NCI-H2029 (cell line): ENCODE measurements at places on chromosomes 2 and 18.
A peak's percentile ranks its signal among the peaks of the same experiment; 100 is the strongest.

DNA sequence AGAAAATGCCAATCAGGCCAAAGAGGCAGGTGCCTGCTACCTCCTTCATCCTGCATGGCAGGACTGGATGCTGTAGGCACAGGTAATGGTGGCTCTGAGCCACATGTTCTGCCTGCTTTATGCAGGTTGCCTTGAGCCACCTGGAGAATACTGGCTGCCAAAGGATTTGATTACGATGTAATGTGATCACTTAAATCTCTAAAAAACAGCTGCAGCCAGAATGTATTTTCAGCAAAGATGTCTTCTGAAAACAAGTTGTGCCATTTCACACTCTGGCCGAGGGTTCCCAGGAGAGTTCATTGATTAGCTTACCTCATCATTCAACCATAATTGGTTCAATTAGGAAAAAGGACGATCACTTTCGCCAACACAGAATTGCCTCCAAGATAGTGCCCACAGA is 17.9 kb upstream of the MSGN1 start:
- no peak for DNase-seq

DNA sequence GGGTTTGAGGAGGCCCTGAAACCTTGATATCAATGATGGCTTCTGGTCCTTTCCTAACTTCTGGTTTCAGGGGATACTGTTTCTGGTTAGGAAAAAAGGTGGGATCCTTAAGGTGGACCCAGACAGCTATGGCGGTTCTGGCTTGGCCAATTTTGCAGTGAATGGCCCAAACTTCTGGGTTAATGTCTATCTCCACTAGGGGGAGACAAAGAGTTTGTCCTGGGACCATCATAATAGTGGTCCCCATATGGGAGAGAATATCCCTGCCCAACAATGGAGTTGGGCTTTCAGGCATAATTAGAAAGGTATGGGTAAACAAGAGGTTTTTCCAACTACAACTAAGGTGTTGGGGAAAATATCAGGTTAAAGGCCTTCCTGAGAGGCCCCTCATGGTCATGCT is 273.5 kb downstream of the CALCRL start:
- DNase-seq = no peak

DNA sequence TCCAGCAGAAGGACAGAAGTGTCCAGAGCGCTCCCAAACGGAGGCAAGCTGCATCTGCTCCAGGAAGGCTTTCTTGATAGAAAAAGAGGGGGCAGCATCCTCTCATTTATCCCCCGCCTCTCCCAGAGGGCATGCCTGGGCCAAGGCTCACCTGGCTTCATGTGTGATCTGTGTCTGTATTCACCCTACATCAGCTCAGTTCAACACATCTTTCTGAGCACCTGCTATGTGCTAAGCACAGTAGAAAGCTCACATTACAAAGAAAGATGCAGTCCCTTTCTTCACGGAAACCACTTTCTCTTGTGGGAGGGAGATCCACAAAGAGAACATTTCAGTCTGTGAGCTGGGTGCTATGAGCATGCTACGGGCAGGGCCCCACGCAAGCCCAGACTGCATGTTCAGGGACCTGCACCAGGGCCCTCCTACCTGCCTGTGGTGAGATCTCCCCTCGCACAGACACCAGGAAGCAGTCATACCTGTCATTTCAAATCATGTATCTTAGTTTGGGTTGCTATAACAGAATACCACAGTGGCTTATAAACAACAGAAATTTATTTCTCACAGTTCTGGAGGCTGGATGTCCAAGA is 90.7 kb downstream of the PDCL3 start:
- DNase-seq = no peak

DNA sequence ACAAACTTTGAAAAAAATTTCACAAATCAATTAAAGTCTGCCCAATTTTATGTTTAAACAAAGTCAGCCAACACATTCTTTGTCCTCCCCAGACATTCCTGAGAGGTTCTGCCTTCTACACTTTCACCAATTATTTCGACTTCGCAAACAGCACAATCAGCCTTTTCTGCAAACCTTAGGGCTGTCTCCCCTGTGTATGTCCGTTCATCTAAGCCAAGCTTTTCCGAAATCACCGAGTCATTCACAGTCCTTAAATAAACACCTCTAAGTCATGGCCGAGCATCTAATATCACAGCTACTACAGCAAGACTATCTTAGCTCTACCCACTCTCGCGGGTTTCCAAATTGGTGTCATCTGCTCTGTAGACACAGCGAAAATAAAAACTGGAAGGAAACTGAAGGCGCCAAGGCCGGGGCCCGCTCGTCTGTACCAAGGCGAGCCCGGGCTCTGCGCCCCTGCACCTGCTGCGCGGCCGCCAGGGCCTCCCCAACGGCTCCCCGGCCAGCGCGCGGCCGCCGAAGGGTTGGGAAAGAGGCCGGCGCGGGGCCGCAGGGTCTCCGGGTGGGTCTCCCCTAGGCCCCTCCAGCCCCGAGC is 730 bp downstream of the ODC1 start:
- DNase-seq = no peak

DNA sequence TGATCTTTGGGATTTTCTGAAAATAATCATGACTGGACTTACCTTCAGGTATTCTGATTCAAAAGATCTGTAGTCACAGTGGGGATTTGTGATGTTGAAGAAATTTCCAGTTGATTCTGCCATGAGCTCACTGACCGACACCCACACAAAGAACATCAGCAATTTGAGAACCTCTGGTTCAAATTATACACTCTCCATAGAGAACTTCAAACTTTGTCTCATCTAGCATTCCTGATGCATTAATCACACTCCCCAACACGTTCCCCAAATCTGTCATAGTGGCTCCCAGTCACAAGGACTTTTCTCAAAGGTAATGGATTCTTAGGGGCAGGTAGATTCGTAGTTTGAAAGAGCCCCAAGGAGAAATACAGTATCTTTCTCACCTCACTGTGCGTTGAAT is 584.3 kb downstream of the FBXO15 start:
- no peak for DNase-seq

GRCh38 chr2:218985325-218986091 is 524 bp upstream of the FEV start:
- no peak for DNase-seq

DNA sequence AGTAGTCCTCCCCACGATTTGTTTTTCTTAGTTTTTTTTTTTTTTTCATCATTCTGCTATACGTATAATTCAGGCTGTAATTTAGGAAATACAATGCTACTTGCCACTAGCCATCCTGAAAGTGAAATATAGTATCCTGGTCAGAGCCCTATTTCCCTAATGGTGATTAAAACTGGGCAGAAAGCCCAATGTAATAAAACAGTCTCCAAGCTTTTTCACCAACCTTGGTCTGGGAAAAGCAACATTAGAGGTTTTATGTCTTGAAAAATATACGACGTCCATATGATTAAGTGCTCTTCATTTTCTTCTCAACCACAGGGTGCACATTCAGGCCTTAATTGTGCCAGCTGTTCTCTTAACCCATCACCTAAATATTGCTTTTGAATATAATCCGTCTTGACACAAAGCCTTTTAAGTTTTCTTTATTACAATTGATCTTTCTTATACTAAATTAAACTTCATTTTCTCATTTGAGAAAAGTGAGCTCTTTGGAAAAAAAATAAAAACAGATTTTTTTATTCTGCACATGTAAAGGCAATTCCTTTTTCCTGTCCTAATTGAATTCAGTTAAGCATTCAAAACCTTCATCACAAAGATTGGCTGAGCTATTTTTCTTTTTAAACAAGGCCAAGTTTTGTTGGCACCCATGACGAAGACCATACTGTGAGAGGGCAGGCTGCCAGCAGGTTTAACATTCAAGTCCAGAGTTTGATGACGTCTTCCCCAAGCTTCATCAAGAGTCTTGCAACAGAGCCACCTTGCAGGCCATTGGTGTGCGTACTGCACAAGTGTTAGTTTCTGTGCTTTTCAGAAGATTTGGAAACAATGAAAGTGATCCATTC is 52.7 kb downstream of the MAP2 start:
- DNase-seq = peak; percentile 34

DNA sequence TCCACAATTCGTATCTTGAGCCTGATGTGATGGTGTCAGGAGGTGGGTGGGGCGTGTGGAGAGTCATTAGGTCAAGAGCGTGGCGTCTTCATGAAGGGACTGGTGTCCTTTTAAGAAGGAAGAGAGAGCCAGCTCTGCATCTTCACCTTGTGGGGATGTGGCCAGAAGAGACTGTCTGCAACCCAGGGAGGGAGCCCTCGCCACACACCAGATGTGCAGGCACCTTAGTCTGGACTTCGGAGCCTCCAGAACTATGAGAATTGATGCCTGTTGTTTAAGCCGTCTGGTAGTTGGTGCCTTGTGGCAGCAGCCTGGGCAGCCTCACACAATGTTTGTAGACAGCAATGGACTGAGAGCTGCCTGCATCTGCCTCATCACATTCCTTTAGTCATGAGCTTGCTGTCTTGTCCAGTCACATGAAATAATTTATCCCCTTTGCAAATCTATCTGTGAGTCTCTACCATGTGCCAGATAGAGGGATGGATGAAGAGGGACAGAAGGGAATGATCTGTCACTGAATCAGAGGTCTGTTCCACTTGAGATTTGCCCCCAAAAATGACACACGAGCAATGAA is 61.0 kb downstream of the MYT1L start:
- DNase-seq = no peak

- DNase-seq = no peak
Measured at GRCh38 chr2:57543211-57543610, 503.4 kb upstream of the VRK2 start.

DNA sequence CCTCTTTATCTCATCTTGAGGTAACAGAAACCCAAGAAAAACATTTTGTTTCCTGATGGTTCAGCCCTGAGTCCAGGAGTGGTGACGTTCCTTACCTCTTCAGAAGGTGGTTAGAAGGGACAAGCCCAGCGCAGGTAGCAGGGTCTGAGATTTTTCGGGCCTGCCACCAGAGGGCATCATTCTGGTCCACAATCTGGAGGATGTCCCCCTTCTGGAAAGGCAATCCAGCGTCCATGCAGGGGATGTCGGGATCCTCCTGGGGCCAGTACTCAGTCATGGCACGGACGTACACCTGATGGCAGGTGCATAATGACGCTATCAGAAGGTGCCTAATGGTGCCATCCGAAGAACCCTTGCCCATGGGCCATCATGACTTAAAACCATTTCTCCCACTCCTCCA is 17.7 kb downstream of the MPP4 start:
- no peak for DNase-seq

DNA sequence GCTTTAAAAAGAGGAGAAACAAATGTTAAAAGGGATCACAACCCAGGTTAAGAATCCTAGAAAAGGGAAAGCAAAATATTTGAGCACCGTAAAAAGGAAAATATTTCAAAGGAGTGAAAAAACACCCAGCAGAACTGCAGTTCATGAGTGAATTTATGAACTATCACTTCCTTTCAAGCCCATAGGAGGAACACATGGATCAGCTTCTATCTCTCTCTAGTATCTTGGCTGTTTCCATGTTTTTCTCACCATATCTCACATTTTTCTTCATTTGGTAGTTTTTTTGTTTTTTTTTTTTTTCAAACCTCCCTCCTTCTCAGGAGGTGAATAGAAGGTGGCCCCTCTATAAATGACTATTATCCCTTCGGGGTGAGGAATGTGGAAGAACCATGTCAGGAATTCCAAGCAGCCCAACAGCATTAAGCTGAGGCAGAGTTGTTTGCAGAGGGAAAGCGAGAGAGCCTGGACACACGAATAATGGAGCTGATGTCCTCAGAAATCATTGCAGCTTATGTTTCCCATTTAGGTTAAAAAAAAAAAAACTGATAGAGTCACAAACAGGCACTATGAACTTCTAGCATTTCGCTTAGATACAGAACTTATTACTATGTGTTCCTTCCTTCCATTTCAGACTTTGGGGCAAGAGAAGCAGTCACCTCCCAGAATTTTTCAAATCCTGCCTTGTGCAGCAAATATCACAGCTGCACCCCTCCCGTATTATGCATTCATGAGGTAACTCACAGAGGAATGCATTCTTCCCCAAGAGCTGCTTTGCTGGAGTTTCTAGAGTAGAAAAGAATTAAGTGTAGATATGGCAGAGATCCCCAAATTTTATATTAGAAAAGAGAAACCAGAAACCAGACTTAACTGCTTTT is 315.6 kb downstream of the IRS1 start:
- no peak for DNase-seq

- peak; percentile 72 for DNase-seq
Measured at GRCh38 chr2:172299741-172300140, 127.6 kb upstream of the ITGA6 start.

DNA sequence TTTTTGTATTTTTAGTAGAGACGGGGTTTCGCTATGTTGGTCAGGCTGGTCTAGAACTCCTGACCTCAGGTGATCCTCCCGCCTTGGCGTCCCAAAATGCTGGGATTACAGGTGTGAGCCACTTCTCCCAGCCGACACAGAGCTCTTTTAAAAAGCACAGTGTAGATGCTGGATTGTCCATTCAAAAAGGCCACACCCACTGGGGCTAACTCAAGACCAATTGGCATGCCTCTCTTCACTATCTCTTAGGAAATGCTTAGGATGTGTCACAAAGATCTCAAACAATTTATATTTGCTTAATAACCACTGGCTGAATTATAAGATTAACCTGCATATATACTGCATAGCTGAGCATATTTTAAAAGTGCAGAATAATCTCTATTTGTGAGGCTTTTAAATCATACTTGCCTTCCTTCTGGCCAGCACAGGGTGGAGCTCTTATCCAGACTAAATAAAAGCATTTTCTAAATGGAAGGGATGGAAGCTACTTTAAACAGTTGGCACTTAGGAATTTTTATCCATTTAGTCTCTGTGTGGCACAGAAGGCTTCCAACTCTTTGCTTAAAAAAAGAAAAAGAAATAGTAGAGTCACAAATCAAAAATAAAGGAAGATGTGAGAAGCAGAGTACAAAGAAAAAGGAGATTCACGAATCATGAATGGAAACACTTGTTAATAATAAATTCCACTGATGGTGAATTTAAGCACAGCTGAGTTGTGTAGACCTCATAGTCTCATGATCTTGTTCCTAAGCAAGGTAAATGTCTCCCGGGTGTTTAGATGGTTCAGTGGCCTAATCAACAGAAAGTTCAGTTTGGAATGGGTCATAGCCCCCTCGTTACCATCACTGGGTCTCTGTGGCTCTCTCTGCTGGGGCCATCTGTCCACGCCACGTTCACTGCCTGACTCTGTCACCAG is 22.4 kb downstream of the CRYGD start:
- no peak for DNase-seq
